ENCODE measurements at places on chromosomes 11 and 22.

GRCh38 chr11:35106595-35106994 is 32.4 kb upstream of the CD44 start:
- DNase-seq: no peak

- no peak for DNase-seq
These were observed 30.0 kb upstream of the FLI1 start for GRCh38 chr11:128663824-128664223.

DNA sequence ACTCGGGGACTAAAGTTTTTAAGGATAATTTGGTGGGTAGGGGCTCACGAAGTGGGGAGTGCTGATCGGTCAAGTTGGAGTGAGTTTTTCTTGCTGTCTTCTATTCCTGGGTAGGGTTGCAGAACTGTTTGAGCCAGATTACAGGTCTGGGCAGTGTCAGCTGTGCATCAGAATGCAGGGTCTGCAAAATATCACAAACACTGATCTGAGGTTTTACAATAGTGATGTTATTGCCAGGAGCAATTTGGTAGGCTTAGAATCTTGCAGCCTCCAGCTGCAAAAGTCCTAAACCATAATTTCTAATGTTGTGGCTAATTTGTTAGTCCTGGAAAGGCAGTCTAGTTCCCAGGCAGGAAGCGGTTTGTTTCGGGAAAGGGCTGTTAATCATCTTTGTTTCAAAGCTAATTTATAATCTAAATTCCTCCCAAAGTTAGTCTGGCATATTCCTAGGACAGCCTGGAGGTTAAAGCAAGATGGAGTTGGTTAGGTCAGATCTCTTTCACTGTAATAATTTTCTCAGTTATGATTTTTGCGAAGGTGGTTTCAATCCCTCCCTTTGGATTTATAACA is 39.7 kb upstream of the CALCA start:
- DNase-seq: no peak

GRCh38 chr11:93464927-93465540 is 78.2 kb downstream of the SMCO4 start:
- DNase-seq: no peak

GRCh38 chr11:65416341-65416824 is 6.2 kb upstream of the NEAT1 start:
- DNase-seq: peak; percentile 67

All from skin of body (tissue), 3 donors.